ENCODE measurements at places on chromosomes 2 and 18.
A peak's percentile ranks its signal among the peaks of the same experiment; 100 is the strongest.

DNA sequence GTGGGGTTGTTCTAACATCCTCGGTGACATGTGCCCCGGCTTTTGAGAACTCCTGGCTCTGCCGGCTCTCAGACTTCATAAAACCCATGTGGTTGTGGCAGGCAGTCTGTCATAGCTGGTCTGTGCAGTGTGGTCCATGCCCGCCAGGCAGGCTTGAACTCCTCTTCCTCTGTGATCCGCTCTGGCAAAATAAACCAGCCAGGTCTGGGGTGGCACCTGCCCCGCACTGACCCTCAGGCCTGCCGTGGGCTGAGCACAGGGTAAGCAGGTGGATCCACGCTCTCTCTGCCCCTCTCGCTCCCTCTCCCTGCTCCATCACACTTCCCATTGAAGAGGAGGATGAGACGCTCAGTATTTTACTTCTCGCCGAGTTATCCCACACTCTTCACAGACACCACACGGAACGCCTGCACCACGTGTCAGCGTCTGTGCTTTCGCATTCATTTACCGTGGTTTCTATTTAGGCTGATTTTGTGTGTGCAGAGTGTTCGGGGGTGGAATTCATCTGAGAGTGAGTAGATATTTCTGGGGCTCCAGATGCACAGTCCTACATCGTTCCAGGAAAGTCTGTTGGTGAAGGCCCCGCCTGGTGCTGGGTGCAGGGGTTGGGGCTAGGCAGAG lies 56.4 kb downstream of the RTP5 start:
- no peak for DNase-seq

DNA sequence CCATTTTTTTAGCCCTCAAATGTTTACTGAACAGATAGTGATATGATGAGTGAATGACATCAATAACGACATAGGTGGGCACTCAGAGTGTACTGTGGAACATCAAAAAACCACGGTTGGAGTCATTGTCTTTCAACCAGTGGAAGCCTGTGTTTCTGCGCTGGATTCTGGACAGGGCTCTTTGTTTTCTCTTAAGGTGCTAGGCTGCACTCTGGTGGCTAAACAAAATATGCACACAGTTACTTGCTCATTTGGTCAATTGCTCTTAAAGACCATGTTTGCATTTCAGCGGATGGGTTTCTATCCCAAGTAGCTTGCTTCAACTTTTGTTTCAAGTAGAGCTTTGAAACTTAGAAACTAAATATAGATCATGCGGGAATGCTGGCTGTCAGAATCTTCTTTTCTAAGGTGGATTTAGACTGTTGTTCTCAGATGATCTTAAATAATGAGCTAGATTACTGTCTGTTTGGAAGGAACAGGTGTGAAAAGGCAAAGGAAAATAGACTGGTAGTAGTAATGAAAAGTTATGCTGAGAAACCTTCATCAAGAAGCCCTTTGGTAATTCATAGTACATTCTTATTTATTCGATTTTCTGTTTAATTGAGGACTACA lies 48.5 kb upstream of the LYPD6B start:
- peak; percentile 60 for DNase-seq

- no peak for DNase-seq
Observed at GRCh38 chr2:197952540-197953202, 148.3 kb downstream of the PLCL1 start.

GRCh38 chr18:10184776-10185175 lies 269.7 kb upstream of the APCDD1 start:
- no peak for DNase-seq

DNA sequence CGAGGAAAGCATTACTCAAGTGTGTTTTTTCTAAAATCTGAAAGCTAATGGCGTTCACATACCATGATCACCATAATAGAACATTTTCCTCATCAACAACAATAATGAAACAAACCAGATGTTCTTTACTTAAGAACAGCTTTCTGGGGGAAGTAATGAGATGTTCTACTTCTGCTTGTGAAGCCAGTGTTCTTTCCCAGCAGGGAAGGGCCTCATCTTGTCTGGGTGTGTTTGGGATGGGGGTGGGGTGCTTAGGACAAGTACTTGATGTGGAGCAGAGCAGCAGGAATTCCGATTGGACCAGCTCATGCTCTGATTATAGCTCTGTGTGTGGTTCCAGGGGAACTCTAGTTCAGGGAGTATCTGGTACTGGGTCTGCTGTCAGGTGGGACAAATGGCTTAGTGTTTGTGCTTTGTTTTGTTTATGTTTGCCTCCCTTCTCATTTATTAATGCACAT lies 163.0 kb upstream of the NOSTRIN start:
- no peak for DNase-seq

GRCh38 chr2:71173096-71173495 lies 42.7 kb downstream of the MPHOSPH10 start:
- DNase-seq = no peak

DNA sequence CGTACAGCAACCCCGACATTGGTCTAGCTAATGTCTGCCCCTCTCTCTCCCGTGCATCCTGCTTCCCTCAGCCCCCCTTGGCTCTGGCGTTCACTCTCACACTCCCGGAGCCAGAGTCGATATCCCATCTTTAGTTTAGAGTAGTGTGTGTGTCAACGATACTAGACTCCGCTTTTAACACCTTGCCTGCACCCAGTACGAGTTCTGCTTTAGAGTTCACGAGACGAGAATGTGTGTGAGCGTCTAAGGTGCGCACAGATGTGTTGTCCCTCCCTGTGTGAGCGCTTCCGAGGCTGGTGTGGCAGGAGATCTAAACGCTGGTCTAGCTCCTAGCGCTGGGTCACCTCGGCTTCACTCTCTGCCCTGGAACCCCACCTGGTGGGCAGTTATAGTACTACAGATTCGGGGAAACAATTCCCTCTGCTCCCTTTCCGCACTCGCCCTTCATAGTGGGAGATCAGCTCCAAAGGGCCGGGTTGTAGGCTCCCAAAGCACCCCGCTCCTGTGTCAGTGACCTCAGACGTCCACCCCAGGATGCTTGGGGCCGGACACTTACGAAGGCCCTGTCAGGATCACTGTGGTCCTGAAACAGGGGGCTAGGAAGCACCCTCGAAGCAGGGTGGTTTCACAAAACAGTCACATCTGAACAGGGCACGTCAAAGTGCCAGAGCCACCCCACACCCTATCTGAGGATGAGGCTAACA lies 2.6 kb upstream of the CYP26B1 start:
- DNase-seq = peak; percentile 65

- DNase-seq = no peak
Observed at GRCh38 chr2:168120310-168120709, 127.1 kb downstream of the STK39 start.
